ENCODE measurements at places on chromosomes 3 and 15.

DNA sequence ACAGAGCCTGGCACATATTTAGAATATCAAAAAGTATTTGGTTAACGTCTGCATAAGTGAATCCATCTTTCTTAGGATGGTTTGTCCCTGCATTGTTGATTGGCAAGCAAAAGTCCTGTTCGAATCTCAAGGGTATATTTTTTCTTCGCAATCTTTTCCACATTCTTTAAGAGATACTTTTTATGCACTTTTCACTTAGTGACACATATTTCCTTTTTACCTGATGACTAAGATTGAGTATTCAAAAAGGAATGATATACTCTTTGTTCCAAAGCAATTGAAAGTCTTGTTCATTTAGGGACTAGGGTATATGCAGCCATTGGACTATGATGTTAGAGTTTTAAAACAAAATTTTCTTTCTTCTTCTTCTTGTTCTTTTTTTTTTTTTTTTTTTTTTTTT is 349.9 kb downstream of the NLGN1 start:
- no peak for DNase-seq

- DNase-seq = no peak
Observed at GRCh38 chr3:129417326-129417725, 11.1 kb downstream of the EFCAB12 start.

DNA sequence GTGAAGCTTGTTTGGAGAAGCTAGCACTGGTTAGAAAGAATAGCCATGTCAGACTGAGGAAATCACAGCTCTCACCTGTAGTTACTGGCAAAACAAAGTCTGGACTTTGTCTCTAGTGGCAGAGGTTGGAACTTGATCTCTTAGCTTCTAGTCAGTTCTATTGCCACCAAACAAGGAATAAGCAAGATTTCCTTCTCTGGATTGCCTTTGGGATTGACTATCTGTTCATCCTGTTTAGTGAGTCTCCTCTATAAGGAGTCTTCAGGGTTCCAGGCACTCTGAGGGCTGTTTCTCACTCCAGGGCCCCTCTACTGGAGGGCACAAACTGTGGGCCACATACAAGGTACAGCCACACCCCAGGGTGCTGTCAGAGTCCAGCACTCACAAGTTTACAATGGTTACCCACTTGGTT is 426.6 kb upstream of the THBS1 start:
- no peak for DNase-seq

DNA sequence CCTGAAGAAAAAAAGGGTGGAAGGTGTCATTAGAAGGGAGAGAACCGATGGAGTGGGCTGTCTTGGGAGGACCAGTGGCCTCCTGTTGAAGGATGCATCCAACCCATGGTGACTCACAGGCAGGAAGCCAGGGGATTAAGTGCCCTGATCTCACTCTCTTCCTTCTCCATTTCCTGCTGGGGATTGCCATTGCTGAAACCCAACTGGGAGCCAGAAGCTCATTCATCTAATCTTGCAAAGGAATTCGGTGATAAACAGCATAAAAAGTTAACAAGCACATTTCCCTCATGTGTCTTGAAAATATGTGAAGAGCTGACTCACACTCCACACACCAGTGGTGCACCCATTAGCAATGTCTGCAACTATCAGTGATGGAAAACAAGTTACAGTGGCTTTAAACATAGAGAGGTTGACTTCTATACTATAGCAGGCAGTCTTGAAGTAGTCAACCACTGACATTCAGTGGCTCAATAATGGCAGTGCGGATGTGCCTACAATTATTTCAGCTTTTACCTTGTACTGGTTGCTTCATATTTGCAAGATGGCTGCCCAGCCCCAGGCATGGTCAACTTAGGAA is 12.8 kb upstream of the CSRNP1 start:
- no peak for DNase-seq

GRCh38 chr3:193522473-193522872 is 32.2 kb downstream of the ATP13A4 start:
- no peak for DNase-seq

GRCh38 chr15:31342781-31343626 is 16.4 kb downstream of the KLF13 start:
- no peak for DNase-seq

- DNase-seq = no peak
Observed at GRCh38 chr3:184423561-184423960, 43.7 kb downstream of the CHRD start.

GRCh38 chr3:197031315-197032285 is 2.0 kb upstream of the MELTF start:
- DNase-seq = no peak

DNA sequence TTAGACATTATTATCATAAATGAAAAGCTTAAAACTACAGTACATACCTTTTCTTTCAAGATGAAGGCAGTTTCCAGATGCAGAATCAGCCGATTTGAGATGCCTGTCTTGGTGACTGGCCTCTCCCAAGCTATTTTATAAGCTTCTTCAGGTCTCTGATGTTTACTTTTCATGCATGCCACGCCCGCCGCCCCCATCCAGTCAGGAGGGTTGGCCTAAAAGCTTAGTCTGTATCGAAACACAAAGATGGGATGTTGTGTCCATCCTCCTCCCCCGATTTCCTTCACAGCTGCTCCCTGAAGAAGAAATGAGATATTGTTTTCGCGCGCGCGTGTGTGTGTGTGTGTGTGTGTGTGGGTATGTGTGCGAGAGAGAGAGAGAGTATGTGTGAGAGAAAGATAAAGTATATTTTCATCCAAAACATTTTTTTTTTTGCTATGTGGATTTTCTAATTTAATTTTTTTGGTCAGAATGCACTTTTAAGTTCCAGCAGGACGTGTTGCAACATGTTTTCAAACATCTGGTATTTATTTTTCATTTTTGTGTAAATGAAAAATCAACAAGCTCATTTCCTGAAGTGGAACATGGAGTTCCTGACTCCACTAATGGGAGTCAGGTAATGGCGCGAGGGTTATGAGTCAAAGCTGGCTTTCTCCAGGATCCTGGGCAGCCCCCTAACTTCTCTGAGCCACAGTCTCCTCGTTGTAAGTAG is at the start of gene APOD:
TSS of gene APOD (minus strand) at position 110 of the 712 bp plus-strand sequence. CDS start 4,479 bp downstream, outside the sequence.
- no peak for DNase-seq

DNA sequence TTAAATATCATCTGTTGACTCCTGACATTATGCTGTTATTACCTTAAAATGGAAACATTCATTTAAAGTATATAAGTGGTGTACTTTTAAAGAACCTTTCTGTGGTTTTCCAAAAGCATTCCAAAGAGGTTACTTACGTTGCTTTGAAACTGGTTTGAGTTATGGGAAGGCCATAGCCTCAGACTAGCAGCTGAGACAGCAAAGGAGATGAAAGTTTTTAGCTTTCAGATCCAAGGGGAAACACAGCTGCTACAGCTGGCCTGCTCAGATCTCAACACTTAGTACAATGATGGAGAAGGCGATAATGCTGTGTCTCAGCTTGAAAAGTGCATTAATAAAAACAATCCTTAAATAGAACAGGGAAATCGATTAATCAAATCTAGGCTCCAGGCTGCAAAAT is 921.1 kb downstream of the ROBO1 start:
- no peak for DNase-seq

- no peak for DNase-seq
Observed at GRCh38 chr15:71629781-71630474, 180.4 kb upstream of the NR2E3 start.

GRCh38 chr3:186138272-186138981 is 29.5 kb upstream of the ETV5 start:
- DNase-seq = no peak

DNA sequence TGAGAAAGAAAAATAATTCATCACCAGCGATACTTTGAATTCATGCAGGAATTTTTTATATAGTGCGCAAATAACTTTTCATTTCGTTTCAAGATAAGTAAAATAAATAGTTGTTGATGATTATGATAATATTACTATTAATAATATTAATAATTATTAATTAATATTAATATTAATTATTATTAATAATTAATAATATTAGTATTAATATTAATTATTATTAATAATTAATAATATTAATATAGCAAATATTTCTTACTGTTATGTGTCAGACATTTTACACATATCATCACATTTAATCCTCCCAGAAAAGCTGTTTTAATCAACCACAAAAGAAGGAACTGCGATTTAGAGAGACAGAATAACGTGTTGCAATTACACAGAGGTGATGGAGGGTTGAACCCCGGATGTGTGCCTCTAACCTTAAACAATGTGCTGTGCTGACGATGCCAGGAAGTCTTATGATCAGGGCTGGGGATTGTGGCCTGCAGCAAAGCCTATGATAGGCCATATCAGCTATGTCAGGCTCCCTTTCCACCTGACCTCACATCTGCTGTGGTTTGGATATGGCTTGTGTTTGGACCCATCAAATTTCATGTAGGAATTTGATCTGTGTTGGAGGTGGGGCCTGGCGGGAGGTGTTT is 263.5 kb upstream of the NR2F2 start:
- no peak for DNase-seq

DNA sequence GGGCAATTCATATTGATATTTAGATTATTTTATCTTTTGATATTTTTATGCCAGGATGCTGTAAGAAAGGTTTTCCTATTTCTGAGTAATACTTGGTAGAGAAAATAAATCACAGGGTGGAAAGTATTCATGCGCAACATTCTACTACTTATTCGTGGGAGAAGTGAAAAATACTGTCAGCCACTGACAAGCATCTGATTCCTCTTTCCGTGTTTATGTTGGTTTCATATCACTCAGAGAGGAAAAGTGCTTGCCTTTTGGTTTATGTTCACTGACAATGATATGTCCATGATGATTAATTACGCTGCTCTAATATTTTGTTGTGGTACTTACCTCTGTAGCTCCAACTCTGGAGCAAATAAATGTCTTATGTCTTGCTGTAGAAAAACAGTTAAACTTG is 429.4 kb downstream of the EDEM1 start:
- DNase-seq = no peak

- no peak for DNase-seq
Observed at GRCh38 chr3:81694662-81695061, 66.8 kb downstream of the GBE1 start.

DNA sequence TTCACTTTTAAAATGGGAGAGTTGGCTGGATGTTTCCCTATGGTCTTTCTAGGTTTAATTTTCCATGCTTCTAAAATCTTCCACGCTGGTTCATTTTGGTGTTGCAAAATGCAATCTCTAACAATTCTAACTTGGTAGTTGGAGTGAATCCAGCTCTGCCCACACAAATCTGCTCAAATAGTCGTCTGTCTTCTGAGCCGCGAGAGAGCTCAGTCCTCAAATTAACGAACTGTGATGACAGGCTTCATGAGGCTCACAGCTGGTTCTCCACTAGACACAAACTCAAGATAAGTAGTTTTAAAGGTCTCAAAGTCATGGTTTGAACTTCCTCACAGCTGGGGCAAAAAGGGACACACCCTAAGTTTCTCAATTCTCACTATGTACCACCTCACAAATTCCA is 178.6 kb upstream of the LYSMD4 start:
- DNase-seq = no peak

- DNase-seq = no peak
Observed at GRCh38 chr3:117606866-117607265, 897.3 kb downstream of the TUSC7 start.

- DNase-seq = peak; percentile 51
Observed at GRCh38 chr15:31265090-31265870, 61.4 kb upstream of the KLF13 start.

GRCh38 chr3:35296533-35296932 is 342.8 kb upstream of the ARPP21 start:
- DNase-seq = no peak

GRCh38 chr15:99102332-99103235 is 2.3 kb upstream of the SYNM start:
- DNase-seq = no peak

GRCh38 chr3:32009957-32010356 is 28.4 kb downstream of the ZNF860 start:
- no peak for DNase-seq

GRCh38 chr3:103389356-103389755 is 954.5 kb downstream of the ZPLD1 start:
- no peak for DNase-seq

DNA sequence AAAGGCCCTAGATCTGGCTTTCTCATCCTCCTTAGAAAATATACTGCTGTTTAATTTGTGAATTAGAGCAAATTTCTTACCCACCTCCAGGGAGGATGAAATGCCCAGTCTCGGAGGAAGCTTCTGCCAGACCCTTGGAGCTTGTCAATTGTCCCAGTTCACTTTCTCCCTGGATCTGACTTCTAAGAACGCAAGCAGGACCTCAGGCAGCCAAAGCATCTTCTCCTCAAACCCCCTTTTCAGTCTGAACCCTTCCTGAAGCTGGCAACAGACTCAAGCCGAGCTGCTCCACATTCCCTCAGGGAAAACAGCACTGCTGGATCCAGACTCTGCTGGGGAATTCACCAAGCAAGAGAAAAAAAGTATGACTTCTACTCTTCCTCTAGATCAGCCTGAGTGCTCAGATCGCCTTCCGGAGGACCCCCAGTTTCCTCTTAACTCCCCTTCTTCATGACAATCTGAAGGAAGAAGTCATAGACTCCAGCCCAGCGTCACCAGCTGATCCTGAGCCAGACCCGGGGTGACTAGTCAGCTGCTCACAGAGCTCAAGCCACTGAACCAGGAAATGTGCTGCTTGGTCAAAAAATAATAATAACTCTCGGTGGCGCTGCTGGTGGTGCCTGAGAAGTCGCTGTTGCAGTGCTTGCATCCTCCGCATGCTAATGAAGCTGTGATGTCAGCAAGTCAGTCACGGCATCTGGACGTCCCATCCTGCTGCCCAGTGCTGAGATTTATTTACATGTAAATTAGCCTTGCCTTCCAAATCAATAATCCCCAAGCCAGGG is at the start of gene PRICKLE2:
TSS of gene PRICKLE2 (minus strand) at position 641 of the 785 bp plus-strand sequence. CDS start 26,539 bp downstream, outside the sequence.
- no peak for DNase-seq

DNA sequence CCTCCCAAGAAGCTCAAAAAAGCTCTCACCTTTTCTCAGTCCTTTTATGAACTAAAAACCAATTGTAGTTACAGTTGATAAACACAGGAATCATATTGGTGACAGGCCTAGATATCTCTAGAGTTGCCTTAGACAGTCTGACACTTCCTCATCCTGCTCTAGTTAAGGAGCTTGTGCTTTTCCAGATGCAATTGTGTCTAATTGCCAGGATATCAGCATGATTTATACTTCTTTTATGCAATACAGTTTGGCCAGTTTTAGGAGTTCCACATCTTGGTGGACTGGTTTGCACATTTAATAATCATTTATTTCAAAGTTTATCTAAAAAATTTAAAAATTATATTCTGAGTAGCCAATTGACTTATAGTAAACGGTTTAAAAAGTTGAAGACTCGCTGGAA is 95.7 kb downstream of the DUT start:
- no peak for DNase-seq

- DNase-seq = no peak
Observed at GRCh38 chr3:127375151-127375930, 87.5 kb upstream of the PRR20G start.

DNA sequence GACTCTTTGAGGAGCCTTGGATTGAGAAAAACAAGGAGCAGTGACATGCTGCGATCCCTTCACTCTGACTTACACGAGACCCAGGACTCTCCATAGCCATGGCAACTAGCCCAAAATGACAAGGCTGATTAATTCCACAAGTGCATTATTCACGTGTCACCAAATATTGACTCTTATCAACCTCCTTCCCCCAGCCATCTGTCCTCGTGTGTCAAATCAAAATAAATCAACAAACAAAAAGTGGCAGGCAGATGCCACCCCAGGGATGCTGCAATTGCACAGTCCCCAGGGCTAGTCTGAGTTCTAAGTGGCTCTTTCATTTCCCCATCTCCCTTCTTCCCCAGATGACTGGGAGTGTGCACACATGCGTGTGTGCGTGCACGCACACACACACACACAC is 104.9 kb downstream of the AQP9 start:
- DNase-seq = no peak
